Pancreas (tissue), 10 donors: ENCODE measurements at places on chromosomes 3 and 15. TPM values are rescaled to one million over a fixed set of nuclear protein-coding genes. Genes with fewer than 3 reads are reported as not detected.

- no peak for DNase-seq
Observed at GRCh38 chr3:190027116-190027515, 93.6 kb downstream of the P3H2 start.

- no peak for DNase-seq
Observed at GRCh38 chr3:186825294-186825821, 17.2 kb upstream of the ADIPOQ start.

GRCh38 chr3:13288732-13289718, 131.1 kb downstream of the NUP210 start:
- no peak for DNase-seq

DNA sequence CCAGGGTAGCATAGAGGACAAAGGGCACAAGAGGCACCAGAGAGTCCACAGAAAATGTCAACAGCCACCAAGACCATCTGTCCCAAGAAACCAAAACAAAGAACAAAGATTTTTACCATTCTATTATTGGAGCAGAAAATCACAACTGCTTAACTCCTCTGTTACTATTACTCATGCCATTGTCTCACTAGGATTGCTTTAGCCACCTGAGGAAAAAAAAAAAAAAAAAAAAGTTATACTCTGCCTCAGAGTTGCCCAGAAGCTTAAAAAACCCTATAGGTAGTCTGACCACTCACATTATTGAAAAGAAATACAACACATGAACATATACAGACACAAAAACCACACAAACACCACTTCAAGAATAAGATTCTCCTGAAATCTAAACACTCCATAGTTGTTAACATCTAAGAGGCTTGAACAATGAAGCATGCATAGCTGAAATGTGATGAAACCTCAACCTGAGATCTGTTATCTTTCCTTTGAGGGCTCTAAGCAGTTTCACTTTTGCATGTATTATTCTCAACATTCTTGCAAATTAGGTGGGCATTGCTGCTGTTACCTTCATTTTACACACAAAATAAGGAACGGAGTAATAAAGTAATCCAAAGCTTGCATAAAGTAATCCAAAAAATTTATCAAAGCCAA, 85.4 kb downstream of the IGSF11 start:
- no peak for DNase-seq

DNA sequence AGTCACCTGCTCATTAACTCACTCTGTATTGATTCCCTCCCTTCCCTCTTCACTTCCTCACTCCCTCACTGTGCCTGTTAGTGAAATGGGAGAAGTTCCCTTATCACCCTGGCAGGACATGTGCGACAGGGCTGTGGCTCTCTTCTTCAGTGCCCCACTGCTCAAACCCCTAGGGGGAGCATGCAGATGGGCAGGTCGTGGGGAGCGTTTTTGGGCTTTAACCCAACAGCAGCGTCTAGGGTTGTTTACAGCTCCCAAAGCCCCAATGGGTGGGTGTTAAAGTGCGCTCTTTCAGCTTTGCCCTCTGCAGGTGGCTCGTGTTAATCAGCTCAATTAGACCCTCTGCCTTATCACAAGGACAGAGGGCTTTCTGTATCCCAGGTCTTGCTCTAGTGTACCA, 447.8 kb upstream of the PROK2 start:
- DNase-seq, result no peak

DNA sequence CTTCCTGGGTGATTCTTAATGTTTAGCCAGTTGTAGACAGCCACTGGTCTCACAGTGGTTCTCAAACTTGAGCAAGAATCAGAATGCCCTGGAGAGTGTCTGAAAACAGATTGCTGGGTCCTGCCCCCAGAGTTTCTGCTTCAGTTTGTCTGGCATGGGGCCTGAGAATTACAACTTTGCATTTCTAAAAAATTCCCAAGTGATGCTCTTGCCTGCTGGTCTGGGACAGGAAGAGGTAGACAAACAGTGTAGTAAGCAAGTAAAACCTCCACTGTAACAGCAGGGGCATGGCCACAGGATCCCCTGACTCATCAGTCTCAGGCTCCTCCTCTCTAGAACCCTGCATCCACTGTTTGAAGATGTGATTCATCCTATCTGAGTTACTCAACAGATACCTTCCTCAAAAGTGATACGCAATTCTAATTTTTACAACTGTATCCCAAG, 36.5 kb downstream of the DZIP1L start:
- no peak for DNase-seq

DNA sequence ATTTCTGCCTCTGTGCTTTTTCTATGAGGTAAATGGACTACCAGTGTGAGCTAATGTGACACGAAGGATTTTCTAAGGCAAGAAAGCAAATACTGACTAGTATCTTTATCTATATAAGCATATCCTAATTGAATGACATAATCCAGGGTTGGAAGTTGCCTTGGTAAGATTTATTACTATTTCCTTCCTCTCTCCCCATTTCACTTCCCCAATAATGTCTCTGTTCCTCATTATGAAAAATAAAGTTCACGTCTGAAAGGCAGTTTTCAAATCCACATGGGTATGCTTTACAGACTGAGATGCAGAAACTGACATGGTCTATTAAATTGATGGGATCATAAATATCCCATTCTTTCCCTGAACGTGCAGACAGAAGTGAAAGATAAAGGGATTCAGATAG, 86.0 kb downstream of the DTWD1 start:
- no peak for DNase-seq

DNA sequence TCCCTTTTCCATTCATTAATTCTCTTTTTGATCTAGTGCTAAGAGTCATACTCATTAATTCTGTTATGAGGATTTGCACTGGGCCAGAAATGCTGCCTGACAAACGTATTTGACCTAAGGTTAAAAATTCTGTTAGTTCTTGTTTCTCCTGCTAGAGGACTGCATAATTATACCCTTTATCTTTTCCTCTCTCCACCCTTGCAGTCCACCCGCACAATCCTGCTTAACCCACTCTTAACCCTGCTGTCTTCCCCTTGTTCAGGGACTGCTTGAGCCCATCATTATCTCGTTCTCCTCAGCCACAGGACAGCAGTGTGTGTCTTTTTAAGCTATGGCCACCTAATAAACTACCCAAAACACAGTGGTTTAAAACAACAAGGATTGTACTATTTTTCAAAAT, 31.1 kb upstream of the DYNC1LI1 start:
- no peak for DNase-seq

ZNF774 gene
- total RNA-seq, result 4.1 TPM

ISLR gene
- 1.7 TPM for total RNA-seq

ZNF80 gene
- not detected for total RNA-seq

SUCNR1 gene
- not detected for total RNA-seq
